RWPE1 (cell line): ENCODE measurements at places on chromosomes 1 and 21.

DNA sequence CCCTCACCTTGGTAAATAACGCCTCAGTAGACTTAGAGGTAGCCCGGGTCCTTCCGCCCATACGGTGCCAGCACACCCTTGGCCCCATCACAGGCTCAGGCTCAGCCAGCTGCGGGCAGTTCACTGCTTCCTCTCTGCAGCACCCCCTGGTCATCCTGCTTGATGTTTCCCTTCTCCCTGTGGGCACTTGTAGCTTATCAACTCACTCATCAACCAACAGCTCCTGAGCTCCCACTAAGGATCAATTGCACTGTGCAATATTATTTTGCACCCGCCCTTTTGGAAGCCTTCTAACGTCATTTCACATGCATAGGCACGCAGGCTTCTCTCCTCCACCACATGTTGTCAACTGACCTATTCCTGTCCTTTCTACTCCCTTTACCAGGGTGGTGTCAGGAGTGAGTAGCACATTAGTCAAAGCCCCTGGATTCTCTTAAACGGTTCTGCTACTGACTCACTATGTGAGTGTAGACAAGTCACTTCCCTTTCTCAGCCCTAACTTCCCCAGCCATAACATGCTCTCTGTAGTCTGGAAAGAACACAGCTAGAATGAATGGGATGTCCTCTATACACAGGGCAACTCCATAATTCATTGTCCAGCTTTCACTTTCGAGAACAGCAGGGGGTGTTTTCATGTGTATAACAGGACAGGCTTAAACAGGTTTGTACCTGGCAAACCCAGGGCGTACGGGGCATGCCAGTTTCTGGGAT, 47.1 kb upstream of the IRF2BP2 start:
- peak; percentile 98 for DNase-seq

DNA sequence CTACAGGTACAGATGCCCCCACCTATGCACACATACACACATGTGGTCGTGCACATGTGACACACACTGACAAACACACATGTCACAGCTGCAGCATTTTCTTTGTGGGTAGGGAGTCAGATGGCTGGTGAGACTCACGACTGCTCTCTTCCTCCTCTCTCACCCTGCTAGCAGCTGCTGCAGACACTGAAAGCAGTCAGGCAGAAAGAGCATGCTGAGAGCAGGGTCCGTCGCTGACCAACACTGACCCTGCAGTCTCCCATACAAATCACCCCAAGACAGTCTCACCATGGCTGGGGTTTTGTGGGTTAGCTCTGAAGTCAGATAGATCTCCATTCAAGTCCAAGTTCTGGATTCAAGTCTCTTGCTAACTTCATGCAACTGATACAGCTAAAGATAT, 188.3 kb downstream of the ASTN1 start:
- DNase-seq, result no peak

- DNase-seq, result no peak
Observed at GRCh38 chr1:228286505-228287417, 78.9 kb downstream of the OBSCN start.

DNA sequence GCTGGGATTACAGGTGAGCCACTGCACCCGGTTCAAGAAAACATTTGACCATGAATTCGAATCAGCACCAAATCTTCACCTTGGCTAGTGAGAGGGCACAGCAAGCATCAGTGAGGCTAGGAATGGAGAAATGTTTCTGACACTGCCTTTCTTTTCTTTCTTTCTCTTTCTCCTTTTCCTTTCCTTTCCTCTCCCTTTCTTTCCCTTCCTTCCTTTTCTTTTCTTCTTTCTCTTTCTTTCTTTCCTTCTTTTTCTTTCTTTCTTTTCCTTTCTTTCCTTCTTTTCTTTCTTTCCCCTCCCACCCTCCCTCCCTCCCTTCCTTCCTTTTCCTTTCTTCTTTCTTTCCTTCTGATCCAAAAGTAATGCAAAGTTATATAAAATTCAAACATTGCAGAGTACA, 40.9 kb downstream of the GFI1 start:
- no peak for DNase-seq

- DNase-seq, result no peak
Observed at GRCh38 chr1:205077158-205077933, 6.9 kb downstream of the TMEM81 start.

GRCh38 chr1:87155170-87155569, 173.5 kb upstream of the LMO4 start:
- DNase-seq, result no peak

- no peak for DNase-seq
Observed at GRCh38 chr1:179817789-179818188, 59.8 kb downstream of the TOR1AIP2 start.
